ENCODE measurements at places on chromosomes 1 and 21.

- DNase-seq = no peak
Measured at GRCh38 chr1:230337266-230337665, 88.9 kb downstream of the PGBD5 start.

GRCh38 chr1:226651041-226651731, 87.9 kb downstream of the ITPKB start:
- no peak for DNase-seq

DNA sequence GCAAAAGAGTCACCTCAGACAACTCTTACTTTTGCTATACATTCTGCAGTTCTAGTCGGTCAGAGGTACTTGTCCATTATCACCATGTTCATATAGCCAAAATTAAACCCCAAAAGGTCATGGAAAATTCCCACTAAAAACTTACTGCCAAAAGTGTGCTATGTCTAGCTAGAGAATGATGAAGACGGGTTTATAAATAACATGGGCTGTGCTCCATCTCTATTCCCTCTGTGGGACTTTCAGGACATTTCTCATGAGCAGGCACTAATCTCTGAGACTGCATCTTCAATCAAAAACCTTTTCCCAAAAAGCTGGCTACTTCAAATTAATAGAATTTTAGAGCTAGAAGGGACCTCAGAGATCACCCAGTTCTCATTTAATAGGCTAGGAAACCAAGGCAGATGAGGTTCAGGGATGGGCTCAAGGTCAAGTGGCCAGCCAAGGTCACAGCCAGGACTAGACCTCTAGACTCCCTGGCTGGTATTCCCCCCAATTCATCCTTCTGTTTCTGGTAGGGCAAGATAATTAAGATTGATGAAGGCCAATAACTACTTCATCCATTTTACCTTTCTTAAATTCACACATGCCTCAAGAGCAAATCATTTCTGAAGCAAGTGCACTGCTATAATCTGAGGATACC, 21.0 kb upstream of the MOB3C start:
- no peak for DNase-seq

DNA sequence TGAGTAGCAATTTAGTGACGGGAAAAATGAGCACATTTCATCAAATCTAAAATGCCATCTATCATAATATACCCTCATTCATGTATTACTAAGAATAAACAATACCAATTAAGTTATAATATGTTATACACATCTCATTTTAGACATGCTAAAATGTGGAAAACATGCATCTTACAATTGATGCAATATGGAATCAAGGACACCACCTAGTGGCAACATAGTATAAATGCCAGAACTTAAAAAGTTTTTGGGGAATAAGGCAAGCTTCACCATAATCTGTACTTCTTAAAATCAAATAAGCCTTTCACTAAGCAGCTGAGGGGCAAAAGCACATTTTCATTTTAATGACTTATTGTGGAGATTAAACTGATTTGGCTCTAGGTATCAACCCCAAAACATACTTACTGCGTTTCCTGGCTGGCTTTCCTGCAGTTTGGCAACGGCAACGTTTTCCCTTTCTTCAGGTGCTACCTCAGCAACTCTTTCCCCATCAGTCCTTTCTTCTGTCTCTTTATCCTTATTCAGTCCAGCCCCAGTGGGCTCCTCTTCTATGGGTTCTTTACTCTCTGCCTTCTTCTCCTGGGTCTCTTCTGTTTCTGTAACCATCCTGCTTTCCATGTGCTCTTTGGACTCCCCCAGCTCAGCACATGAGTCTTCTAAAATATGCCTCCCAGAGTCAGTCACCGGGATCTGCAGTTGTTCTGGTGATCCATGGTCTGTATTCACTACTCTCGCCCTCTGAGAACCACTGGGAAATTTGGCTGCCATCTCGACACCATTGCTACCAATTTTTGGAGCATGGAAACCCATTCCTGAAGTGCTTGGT, 11.4 kb downstream of the SDE2 start:
- no peak for DNase-seq

- DNase-seq = no peak
Measured at GRCh38 chr1:72182859-72183258, 99.5 kb downstream of the NEGR1 start.

Data from right kidney (tissue), 9 donors.